ENCODE measurements at places on chromosomes 2 and 18.

GRCh38 chr2:183000846-183001245 is 37.4 kb downstream of the NCKAP1 start:
- DNase-seq, result no peak

DNA sequence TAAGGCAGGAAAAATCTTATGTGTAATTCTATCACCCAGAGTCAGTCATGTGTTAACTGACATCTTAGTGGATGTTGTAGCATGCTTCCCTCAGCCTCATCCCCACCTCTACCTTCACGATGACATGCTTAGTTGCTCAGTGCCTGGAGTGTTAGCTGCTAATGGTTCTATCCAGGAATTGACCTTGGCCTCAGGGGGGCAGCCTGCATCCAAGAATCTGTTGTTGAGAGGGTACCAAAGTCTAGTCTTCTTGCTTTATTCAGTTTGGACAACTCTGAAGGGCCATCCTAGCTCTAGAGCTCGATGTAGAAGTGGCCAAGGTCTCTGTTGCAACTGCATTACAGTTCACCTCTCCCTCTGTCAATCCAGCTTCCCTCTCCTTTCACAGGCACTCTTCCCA is 61.2 kb downstream of the ACYP2 start:
- DNase-seq, result no peak

- no peak for DNase-seq
These were observed 8.5 kb downstream of the ALKAL2 start for GRCh38 chr2:279366-279765.

GRCh38 chr18:9991011-9992000 is 77.5 kb downstream of the VAPA start:
- DNase-seq, result no peak

DNA sequence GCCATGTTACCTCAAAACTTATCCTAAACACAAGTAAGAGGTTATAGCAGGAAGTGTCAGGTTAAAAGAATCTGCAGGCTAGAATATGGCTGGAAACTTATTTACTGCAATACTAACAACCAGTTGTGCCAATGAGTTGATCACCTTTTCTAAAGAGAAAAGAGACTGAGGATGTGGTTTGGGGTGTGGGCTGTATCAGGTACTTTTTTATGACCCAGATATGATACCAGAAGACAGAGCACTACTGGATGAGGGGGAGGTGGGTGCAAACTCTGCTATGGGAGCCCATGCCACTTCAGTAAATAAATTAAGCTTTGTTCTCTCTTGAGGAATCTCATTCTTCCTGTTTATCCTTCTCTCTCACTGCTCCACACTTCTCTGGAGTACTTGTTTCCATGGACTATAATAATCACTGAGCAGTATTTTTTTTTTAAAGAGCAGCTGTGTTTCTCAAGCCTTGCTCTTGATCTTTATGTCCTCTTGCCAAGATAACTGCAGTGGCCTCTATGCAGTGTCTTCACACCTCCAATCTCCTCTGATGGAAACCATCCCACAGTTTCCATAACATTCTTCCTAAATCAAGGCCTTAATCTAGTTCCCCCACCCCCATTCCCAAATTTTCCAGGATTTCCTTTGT is 51.2 kb upstream of the NOSTRIN start:
- DNase-seq, result no peak

- no peak for DNase-seq
These were observed 247.9 kb upstream of the SYT4 start for GRCh38 chr18:43525169-43525568.

DNA sequence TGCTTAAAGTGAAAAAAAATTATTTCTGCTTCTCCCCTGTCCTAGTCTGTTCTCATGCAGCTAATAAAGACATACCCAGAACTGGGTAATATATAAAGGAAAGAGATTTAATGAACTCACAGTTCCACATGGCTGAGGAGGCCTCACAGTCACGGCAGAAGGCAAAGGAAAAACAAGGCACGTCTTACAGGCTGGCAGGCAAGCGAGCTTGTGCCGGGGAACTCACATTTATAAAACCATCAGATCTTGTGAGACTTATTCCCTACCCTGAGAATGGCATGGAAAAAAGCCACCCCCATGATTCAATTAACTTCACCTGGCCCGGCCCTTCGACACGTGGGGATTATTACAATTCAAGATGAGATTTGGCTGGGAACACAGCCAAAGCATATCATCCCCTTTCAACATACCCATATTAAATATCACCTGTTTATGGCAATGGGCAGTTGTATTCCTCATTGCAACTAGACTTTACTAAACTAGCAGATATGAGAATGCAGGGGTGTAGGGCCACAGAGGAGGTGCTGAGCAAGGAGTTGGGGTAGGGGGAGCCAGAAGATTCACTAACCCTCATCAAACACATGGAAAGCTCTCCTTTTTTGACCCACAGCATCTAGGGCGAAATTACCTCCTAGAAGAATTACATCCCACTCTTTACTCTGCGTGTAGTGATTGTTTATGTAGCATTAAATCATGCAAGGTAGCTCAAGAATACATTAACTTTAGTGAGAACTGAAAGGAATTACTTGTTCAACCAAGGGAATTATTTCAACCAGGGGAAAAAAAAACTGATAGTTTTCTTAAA is 183.3 kb upstream of the DOK6 start:
- DNase-seq, result no peak

DNA sequence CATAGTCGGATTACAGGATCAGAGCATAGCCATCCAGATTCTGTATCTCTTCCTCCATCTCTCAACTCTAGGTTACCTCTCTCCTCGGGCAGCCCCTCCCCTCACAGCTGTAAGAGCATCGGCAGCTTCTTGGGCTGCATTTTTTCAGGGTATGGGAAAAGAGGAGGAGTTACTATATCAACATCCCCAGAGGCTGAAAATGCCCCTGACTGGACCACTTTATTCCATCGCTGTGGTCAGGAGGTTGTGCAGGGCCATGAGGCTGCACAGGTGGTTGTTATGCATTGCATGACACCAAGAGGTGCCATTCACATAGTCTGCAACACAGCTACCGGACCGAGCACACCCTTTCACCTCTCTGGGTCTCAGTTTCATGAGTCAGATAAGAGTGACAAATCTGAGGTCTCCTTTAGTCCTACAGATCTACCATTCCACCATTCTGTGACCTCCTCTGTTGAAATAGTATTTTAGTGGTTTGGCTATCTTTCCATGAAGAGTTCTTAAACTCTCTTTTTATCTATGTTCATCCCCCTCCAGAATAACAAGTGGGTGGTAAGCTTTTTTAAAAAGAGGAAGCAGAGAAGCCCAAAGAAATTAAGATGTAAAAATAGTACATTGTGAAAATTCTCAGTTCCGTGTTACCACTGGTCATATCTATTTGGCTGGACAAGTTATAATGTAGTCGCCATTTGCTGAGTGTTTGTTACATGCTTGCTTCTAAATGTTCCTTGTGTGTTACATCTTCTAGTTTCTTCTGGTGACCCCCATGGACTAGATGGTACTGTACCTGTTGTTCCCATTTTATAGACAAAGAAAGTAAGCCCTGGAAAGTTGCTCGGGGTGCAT is 56.6 kb upstream of the SLC1A4 start:
- DNase-seq, result no peak

- no peak for DNase-seq
These were observed 47.8 kb upstream of the TEX51 start for GRCh38 chr2:126850940-126851339.

GRCh38 chr2:126932529-126932928 is 33.8 kb downstream of the TEX51 start:
- DNase-seq, result no peak

DNA sequence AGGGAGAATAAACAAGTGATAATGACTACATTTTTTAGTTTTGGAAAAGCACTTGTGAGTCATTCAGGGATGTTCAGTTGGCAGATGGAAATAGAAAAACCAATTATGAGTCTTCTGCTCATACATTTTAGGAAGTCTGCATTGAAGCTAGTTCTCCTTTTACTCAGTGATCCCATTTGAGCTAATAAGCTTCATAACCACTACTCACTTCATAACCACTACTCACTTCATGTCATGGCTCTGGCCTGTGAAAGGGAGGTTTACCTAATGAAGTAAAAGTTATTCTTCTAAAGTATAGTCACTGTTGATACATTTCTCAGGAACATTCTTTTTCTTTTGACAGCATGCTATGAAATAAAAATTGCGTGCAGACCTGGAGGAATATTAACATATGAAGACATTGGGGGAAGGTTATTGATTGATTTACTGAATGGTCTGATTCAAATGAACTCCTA is 948.7 kb downstream of the TSN start:
- DNase-seq, result no peak

- no peak for DNase-seq
These were observed 195.9 kb upstream of the HS6ST1 start for GRCh38 chr2:128514555-128514955.

DNA sequence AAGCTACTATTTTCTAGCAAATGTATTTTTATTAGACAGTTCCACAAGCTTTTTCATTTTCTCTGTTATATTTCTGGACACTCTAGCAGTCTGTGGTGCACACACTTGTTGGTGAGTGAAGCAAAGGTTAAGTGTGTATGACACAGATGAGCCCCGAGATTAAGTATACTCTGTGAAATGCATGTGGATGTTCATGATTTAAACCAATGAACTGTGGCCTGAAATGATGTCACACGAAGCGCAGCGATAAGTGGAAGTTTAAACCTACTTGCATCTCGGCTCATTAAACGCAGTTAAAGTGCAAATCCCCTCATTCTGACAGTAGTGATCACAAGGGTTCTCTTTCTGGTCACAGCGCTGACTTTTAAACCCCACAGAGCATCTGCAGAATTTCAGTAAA is 1488.8 kb upstream of the NXPH2 start:
- DNase-seq, result no peak

GRCh38 chr2:104028061-104028460 is 825.9 kb upstream of the POU3F3 start:
- no peak for DNase-seq

DNA sequence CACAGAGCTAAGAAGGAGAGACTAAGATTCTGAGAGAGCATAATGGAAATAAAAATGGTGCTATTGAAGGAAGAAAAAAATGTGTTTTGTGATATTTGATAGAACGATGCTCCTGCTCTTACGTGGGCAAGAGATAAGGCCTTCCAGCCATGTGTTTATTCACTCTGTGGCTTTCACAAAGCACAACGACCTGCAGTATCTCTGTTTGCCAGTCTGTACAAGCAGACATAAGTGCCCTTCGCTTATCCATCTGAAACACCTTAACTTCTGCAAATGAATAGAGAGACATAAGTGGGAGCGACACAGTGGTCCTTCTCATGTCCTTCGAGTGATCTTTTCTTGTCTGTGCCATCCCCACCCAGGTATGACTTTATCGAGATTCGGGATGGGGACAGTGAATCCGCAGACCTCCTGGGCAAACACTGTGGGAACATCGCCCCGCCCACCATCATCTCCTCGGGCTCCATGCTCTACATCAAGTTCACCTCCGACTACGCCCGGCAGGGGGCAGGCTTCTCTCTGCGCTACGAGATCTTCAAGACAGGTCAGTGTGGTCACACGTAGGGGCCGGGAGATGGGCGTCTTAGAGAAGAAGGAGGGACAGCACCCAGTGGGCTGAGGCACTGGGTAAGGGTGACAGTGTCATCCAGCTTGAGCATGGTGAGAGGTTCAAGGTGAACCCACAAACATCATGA is 33.7 kb downstream of the NRP2 start:
- no peak for DNase-seq

- DNase-seq, result no peak
These were observed 13.3 kb upstream of the GALM start for GRCh38 chr2:38652431-38653273.

DNA sequence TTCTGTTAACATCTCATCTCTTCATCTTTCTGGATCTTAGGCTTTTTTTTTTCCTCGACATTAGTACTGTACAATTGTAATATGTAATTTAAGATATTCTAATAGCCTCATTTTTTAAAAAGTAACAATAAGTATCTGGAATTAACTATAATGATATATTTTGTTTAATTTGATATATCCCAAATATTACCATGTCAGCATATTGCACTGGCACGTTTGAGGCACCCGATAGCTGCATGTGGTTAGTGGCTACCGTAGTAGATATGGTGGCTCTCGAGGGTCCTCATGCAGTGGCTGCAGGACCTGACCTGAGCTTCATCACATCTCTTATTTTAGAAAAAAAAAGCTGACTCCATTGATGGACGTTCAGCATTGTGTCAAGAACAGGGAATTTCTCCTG is 371.9 kb downstream of the DPP10 start:
- no peak for DNase-seq

DNA sequence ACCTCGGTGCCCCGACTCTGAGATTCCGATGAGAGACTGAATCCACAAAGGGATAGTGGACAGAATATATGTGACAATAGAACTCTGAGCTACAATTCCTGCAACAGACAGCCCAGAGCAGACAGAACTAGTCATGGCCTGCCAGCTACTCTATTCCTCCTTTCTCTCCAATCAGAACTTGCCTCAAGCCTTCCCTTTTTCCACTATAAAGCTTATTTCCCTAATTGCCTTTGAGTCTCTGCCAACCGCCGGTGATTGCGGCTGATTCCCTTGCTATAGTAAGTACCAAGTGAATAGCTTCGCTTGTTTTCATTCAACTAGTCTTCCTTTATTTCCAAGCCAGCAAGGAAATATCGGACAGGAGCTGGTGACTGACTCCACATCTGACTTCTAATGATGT is 96.8 kb downstream of the DSC3 start:
- no peak for DNase-seq

GRCh38 chr2:8684540-8684877 is 2.7 kb downstream of the ID2 start:
- no peak for DNase-seq

DNA sequence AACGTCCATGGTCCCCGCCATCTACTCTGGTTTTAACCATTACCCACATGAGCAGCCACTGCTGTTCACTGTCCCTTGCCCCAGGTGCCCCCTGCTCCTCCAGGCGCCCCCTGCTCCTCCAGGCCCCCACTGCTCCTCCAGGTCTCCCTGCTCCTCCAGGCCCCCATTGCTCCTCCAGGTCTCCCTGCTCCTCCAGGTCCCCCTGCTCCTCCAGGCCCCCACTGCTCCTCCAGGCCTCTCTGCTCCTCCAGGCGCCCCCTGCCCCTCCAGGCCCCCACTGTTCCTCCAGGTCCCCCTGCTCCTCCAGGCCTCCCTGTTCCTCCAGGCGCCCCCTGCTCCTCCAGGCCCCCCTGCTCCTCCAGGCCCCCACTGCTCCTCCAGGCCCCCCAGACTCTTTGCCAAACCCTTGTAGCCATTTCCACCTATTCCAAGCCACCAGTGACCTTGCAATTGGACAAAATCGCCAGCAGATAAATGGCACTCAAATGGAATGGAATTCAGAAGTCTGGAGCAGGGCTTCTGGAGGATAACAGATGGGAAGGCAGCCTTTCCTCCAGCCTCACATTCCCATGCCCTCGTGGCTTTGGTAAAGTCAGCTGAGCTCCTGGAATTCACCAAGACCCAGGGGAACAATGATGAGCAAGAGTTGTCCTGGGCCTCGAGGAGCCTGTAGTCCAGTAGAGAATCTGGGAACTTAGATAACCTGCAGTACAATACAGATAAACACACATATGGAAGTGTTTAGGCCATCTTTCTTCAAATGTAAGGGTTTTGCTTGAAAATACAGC is 13.3 kb upstream of the RPL31 start:
- no peak for DNase-seq

DNA sequence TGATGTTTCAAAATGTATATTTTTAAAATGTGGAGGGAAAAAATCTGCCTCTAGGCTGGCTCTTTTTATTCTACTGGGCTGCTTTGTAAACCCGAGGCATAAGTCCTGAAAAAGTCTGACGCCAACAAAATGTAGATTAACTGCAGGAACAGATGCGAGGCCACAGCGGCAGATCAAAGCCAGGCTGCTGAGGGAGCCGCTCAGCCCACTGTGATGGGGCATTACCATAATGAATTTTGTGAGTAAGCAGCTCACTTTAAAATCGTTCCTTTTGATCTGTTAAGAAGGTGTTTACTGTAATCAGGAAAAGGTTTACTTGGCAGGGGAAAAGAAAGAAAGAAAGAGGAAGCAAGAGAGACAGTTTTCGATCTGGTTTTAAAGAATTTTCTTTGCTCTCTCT is 269.0 kb downstream of the ICOS start:
- DNase-seq, result no peak

Data from stimulated activated CD8-positive, alpha-beta memory T cell treated with anti-CD3 and anti-CD28 coated beads, Interleukin-15, amount 100 ng/mL, for 48 hours (primary cell).